ENCODE measurements at places on chromosomes 5 and 9. TPM values are rescaled to one million over a fixed set of nuclear protein-coding genes. Genes with fewer than 3 reads are reported as not detected.

SPINK1 gene
- 0.40 TPM for total RNA-seq

C5orf58 gene
- total RNA-seq: not detected

KCTD16 gene
- 1.1 TPM for total RNA-seq

COQ4 gene
- 38.2 TPM for total RNA-seq

C7 gene
- not detected for total RNA-seq

SLC25A2 gene
- total RNA-seq: 1.0 TPM

GBGT1 gene
- total RNA-seq: 3.1 TPM

PCDHB10 gene
- total RNA-seq: 0.35 TPM

LAMC3 gene
- total RNA-seq: not detected

TRIM7 gene
- 12.7 TPM for total RNA-seq

SPINK5 gene
- total RNA-seq: 0.25 TPM

SVEP1 gene
- total RNA-seq: 0.17 TPM

FOXD4L6 gene
- total RNA-seq: 0.10 TPM

CTNND2 gene
- total RNA-seq: not detected

TAS2R1 gene
- not detected for total RNA-seq

IL11RA gene
- 4.2 TPM for total RNA-seq

ARID3C gene
- total RNA-seq: not detected

TNPO1 gene
- total RNA-seq: 176 TPM

XRCC4 gene
- 17.9 TPM for total RNA-seq

ZNG1A gene
- 30.9 TPM for total RNA-seq

HMGCS1 gene
- 136 TPM for total RNA-seq

SLCO6A1 gene
- not detected for total RNA-seq

TRIP13 gene
- total RNA-seq: 4.3 TPM

ZCCHC7 gene
- total RNA-seq: 20.9 TPM

TICAM2 gene
- total RNA-seq: 6.9 TPM

LECT2 gene
- not detected for total RNA-seq

IRX4 gene
- not detected for total RNA-seq

CENPK gene
- total RNA-seq: 21.4 TPM

PLCXD3 gene
- under 0.01 TPM for total RNA-seq

QRFP gene
- total RNA-seq: not detected

SPOCK1 gene
- 224 TPM for total RNA-seq

MINAR2 gene
- not detected for total RNA-seq

EIF4E1B gene
- total RNA-seq: not detected

PCDH1 gene
- total RNA-seq: 10.6 TPM

OR1Q1 gene
- total RNA-seq: not detected

CWC27 gene
- total RNA-seq: 10.2 TPM
